ENCODE measurements at places on chromosomes 3 and 15.

DNA sequence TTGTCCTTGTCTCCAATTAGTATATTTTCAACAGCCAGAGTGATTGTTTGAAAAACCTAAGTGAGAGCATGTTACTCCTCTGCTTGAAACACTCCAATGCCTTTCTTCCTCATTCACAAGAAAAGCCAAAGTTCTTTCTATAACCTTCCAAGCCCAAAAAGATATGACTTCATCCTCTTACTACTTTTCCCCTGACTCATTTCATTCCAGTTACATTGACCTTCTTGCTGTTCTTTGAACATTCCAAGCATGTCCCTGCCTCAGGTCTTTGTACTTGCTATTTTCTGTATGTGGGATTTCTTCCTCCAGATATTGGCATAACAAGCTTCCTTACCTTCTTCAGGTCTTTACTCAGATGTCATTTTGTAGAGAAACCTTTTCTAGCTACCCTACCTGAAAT is 28.3 kb downstream of the EHHADH start:
- no peak for DNase-seq

GRCh38 chr3:159971311-159971710 is 17.3 kb upstream of the IL12A start:
- no peak for DNase-seq

- DNase-seq = no peak
Observed at GRCh38 chr15:57377478-57377847, 1.2 kb downstream of the CGNL1 start.

DNA sequence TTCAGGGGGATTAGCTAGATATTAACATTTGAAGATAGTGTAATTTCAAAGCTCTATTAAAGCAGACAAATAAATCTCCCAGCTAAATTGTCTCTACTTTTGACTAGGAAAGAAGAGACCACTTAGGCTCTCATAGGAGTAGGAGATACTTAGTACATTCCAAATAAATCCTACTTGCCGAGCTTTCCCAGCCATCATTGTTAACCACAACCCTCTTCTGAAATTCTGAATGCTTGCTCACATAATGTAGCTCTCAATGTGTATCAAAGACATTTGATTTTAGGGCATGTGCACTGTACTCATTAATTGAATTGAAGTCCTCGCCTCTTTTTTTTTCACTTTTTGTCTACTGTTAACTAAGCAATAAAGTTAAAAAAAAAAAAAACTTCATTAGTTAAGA is 598.2 kb upstream of the ADAMTS9 start:
- no peak for DNase-seq

GRCh38 chr3:167653155-167653554 is 587 bp downstream of the WDR49 start:
- no peak for DNase-seq

GRCh38 chr3:77014226-77014625 is 25.7 kb upstream of the ROBO2 start:
- no peak for DNase-seq
